Esophagus squamous epithelium (tissue), 5 donors: ENCODE measurements at places on chromosomes 5 and 9.

GRCh38 chr5:31563216-31563615 lies 31.1 kb downstream of the C5orf22 start:
- DNase-seq = no peak

DNA sequence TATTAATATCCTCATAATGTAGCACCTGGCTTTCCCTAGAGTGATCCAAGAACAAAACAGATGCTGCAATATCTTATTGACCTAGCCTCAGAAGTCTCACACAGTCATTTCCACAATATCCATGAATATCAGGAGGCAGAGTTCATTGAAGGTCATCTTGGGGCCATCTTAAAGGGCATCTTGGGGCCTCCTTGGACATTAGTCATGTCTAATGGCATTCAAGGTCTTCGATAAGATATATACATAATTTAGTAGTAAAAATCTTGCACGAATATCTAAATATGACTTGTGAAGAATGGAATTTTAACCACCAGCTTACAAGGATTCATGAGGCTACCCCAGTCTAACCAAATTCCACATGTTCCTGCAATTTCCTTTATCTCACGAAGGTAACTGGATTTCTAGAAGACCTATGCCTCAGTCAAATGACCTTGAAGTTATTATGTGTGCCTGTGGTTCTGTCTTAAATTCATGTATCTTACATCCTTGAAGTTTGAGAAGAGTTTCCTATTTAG lies 163.6 kb upstream of the SPEF2 start:
- no peak for DNase-seq

GRCh38 chr5:21834863-21835262 lies 1018.3 kb downstream of the CDH12 start:
- no peak for DNase-seq

DNA sequence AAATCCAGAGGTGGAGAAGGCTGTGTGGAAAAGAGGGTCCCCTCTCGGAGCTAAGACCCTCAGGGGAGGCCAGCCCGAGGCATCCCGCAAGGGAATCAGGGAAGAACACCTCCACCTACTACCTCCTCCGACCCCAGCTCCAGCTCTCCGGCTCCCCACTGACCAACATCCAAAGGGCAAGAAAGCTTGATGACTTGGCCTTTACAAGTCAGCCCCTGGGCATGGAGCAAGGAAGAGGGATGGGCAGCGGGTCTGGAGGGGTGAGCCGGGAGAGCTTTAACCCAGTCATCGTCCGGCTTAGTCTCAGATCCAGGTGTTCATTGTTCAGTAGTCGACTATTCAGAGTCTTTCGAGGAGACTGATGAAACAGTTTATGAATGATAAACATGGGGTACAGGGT lies 32.1 kb downstream of the ERAP1 start:
- no peak for DNase-seq

- no peak for DNase-seq
Measured at GRCh38 chr5:64184832-64185231, 19.2 kb downstream of the RNF180 start.

- no peak for DNase-seq
Measured at GRCh38 chr5:96657068-96657467, 5.1 kb upstream of the CAST start.
